ENCODE measurements at places on chromosomes 4 and X.

GRCh38 chrX:15465347-15465746 is 27.8 kb downstream of the PIR start:
- no peak overlapping the region for H3K27ac ChIP-seq
- no peaks in the 10 kb centered on the region for H3K36me3 ChIP-seq
- H3K27me3 ChIP-seq: no peaks in the 10 kb centered on the region

DNA sequence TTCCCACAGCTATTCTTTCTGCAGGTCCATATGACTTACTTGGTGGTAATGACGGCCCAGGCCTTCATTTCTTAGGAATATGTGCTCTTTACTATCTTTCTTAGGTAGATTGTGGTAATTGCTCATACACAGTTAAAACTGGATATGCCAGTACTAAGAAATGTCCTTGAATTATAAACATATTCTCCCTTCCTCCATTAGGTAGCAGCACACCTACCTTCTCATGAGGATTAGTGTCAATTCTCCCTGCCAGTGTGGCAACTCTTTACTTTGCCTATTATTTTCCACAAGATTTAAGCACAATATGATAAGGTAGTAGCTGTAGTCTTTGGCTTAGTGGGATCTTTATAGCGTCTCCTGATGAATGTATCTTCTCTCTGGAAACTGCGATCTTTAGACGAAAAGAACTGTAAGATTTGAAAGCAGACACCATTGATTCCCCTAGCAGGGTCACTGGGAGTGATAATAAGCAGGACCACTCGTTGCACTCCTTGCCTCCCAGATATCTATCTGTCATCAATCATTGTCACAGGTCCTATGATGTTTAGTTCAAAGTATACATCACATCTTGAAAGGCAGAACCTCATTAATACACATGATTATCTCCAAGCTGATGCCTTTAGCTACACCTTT is 1240.7 kb downstream of the C4orf33 start:
- H3K4me1 ChIP-seq: no peaks in the 10 kb centered on the region
- no peak for DNase-seq
- no peak overlapping the region for H3K27ac ChIP-seq
- H3K4me3 ChIP-seq: no peak overlapping the region
- no peaks in the 10 kb centered on the region for H3K36me3 ChIP-seq

- no peak overlapping the region for H3K4me3 ChIP-seq
- no peak for DNase-seq
- H3K27ac ChIP-seq: no peak overlapping the region
- H3K36me3 ChIP-seq: no peaks in the 10 kb centered on the region
- H3K4me1 ChIP-seq: no peaks in the 10 kb centered on the region
Observed at GRCh38 chr4:121702136-121702535, 5.4 kb upstream of the ANXA5 start.

DNA sequence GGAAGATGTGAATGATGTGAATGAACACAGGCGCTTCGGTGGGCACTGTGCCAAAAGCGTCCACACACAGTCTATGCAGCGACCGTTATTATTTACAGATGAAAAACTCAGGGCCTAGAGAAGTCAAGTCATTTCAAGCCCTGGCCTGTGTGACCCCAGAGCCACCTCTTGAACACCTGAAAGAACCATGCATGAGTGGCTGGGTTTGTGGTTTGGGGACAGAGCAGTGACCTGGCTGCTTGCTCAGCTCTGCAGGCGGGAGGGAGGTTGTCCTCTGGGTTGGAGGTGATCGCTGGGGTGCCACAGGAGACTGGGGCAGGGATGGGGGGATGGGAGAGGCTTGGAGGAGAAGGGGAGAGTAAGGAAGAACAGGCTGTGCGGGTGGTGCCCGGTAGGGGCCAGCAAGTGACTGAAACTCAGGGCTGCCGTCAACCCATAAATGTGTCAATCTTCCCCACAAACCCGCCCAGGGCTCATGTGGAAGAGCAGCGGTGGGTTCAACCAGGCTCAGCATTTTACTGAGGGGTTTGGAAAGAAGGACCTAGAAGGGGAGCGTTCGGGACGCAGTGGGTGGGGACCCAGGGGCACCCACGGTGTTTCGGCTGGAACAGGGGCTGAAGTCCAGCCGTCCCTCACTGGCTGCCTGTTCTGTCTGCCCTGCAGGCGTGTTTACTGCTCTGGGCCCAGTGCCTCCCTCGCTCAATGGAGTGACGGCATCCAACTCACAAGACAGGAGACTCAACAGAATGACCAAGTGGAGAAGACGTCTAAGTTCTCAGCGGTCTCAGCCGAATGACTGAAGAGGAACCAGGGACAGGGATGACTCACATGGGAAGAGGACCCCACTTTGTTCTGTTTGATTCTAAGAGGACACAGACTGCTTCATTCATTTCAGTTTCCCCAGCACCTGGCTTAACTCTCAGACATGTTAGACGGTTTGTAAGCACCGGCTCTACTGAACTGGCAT is 167.8 kb downstream of the AFAP1 start:
- H3K27ac ChIP-seq: no peak overlapping the region
- no peak for DNase-seq
- H3K4me1 ChIP-seq: no peaks in the 10 kb centered on the region
- H3K27me3 ChIP-seq: no peaks in the 10 kb centered on the region
- H3K4me3 ChIP-seq: no peak overlapping the region

Data from testis (tissue), 5 donors.